ENCODE measurements at places on chromosomes 7 and 10.

- no peak for DNase-seq
Observed at GRCh38 chr7:135775230-135775629, 26.6 kb upstream of the FAM180A start.

DNA sequence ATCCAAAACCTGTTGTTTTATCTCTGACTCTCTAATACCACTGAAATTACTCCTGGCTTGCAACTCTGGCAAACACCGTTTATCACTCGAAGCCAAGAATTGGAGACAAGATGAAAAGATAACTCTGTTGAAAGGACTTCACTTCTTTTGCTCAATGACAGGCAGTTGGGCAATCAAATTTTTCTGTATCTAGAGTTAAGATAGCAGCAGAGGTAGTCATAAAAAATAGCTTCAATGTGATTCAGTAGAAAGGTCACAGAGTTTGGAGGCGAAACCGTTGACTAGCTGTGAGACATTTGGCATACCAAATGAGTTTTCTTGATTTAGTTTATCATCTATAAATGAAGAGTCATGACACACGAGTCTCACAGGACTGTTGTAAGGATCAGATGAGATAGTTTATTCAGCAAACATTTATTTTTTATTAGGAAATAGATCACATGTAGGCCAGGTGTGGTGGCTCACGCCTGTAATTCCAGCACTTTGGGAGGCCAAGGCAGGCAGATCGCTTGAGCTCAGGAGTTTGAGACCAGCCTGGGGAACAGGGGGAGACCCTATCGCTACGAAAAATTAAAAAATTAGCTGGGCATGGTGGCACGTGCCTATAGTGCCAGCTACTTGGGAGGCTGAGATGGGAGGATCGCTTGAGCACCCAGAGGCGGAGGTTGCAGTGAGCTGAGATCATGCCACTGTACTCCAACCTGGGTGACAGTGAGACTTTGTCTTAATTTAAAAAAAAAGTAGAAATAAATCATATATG, 23.6 kb downstream of the AKR1B1 start:
- DNase-seq: no peak

- no peak for DNase-seq
Observed at GRCh38 chr7:69981646-69982045, 383.4 kb downstream of the AUTS2 start.

- DNase-seq: no peak
Observed at GRCh38 chr7:141960687-141961422, 12.7 kb downstream of the TAS2R38 start.

GRCh38 chr7:144255471-144255897, 9.1 kb downstream of the OR2A7 start:
- no peak for DNase-seq

DNA sequence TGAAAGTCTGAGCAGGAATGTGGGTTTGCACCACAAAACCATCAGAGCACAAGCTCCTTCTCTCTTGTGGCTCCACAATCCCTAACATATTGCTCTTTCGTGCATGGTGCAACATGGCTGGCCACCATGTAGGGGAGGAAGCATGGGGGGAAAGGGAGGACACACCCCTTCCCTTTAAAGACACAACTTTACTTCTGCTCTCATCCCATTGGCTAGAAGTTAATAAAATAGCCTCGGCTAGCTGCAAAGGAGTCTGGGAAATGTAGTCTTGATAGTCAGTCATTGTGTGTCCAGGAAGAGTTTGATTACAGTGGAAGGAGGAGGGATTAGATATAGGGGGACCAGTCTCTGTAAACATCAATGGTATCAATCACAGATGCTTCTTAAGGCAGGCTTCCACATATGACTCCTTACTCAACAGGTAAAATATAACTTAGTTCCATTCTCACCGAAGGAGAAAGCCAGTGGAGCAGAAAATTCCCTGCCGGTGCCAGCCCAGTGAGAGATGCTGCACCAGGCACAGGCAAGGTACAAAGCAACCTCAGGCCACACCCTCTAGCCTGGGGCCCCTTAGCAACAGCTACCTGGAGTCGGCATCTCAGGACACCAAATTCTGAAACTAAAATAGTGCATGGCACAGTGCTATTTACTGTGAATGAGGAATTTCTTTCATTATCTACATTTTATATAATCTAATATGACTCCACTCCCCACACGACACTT, 124.7 kb upstream of the CTBP2 start:
- no peak for DNase-seq

- DNase-seq: no peak
Observed at GRCh38 chr10:111161109-111161874, 84.5 kb downstream of the ADRA2A start.

- DNase-seq: no peak
Observed at GRCh38 chr7:134766779-134767519, 12.5 kb upstream of the CALD1 start.

DNA sequence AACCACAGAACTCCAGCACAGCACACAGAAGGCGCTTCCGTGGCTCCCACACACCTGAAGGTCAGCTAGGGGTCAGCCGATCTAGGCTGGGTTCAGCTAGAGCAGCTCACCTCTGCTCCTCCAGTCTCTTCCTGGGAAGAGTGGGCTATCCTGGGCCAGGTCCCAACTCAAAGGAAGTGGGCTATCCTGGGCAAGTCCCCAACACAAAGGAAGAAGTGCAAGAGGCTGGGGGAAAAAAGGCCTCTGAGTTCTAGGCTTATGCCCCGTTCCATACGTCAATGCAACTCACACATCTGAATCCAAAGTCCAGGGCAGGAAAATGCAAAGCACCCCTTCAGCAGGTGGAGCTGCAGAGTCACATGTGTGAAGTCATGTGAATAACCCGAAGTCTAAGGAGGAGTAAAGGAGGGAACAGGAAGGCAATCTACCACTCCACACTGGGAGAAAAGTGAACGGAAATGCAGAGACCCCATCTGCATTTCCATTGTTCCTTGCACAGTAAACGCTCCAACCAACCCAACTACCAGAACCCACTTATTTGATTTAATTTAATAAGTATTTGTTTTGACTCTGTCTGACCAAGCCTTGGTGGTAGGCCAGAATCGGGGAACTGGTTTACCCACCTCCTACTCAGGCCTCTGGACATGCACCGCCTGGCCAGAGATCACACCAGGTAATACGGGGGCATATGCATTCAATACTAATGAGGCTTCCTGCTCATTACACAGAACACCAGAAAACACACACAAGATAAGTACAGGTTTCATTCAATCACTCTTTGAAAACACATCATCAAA, 95.5 kb upstream of the RNF32 start:
- DNase-seq: no peak

- DNase-seq: no peak
Observed at GRCh38 chr10:95395947-95396449, 105.2 kb upstream of the PDLIM1 start.

GRCh38 chr7:115297656-115298055, 375.8 kb downstream of the MDFIC start:
- DNase-seq: no peak

DNA sequence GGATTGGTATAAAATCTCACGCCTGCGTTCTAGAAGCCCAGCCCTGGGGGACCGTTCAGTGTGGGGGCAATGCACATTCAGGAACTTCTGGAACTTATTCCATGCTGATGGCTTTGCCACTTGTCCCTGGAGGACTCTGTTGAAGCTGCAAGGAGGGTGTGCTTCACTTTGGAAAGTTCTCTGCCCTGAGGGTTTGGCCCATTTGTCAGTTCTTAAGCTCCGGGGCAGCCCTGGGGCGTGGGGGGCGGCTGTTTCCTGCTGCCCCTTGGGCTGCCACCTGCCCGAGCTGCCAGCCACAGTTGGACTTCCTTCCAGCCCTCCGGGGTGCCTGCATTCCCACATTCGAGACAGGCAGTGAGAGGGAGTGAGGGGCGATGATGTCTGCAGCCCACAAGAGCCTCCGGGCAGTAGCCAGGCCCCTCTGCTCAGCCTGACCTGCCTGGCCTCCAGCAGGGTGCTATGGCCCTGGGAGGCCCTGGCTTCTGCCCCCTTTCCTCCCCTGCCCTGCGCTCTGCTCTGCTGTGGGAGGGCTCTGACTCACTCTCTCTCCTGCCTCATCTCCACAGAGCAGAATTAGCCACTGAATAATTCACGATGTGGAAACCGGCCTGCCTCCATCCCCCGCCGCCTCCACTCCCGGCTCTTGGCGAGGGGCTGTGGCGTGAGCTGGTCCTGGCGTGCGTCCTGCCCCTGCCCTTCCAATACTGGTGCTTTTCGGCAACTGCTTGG, 1.9 kb downstream of the TTYH3 start:
- DNase-seq: peak; percentile 34

- no peak for DNase-seq
Observed at GRCh38 chr7:95199779-95200558, 124.4 kb downstream of the PON1 start.

DNA sequence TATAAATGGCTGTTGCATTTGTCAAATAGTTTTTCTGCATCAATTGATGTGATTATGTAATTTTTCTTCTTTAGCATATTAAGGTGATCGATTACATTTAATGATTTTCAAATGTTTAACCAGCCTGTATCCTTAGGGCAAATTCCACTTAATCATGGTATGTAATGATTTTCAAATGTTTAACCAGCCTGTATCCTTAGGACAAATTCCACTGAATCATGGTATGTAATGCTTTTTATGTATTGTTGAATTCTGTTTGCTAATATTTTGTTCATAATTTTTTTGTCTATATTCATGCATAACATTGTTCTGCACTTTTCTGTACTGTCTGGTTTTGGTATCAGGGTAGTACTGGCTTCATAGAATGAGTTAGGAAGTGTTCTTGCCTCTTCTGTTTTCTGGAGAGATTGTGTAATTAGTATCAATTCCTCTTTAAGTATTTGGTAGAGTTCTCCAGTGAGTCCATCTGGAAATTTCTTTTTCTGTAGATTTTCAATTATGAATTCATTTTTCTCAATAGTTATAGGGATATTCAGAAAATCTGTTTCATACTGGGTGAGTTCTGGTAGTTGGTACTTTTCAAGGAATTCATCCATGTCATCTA, 393.2 kb upstream of the FOXK1 start:
- no peak for DNase-seq

DNA sequence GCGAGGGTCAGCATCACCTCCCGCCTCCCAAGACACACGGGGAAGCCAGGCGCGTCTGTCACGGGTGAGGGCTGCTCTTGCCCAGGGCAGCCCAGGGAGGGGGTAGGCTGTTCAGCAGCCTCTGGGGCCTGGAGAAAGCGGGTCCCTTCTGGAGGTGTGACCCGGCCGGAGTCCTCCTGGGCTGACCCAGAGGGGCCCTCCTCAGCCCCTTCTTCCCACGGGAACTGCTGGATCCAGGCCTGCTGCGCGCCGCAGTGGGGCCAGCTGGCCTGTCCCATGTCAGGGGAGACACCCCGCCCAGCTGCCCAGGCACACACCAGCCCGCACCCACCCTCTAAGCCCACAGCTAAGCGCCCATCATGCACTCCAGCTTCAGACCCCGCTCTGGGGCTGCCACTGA, 41.8 kb downstream of the INSIG1 start:
- no peak for DNase-seq

GRCh38 chr7:49775065-49775948, 1.9 kb downstream of the VWC2 start:
- no peak for DNase-seq

DNA sequence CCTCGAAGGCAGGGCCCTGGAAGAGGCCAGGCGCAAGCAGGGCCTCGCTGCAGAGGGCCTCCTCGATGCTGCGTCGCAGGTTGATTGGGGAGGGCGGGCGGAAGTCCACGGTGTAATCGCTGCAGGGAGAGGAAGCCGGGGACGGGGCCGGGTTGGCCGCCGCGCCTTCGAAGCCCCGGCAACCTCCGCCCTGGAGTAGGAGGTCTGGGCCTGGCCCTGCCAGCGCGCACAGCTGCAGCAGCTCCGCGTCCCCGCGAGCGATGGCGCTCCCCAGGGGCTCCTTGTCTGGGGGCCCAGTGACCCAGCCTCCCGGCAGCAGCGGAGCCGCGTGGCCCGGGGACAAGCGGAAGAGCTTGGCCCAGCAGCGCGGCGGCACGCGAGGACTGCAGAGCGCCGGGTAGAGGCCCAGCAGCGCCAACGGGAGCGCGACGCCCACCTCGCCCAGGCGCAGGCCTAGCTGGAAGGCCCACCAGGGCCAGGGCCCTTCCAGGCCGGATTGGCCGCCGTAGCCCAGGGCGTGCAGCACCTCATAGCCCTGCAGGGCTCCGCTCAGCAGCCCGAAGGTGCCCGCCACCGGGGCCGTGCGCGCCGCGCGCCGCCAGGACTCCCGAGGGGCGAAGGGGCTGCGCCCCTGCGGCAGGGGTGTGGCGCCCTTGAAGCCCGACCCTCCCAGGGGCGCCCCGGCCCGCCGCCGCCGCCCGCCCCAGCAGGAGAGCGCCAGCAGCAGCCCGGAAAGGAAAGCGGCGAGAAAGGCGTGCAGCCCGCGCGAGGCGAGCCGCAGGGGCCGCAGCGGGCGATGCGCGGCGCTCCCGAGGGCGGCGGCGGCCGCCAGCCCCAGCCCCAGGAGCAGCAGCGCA, 7.8 kb upstream of the RBM28 start:
- DNase-seq: no peak

DNA sequence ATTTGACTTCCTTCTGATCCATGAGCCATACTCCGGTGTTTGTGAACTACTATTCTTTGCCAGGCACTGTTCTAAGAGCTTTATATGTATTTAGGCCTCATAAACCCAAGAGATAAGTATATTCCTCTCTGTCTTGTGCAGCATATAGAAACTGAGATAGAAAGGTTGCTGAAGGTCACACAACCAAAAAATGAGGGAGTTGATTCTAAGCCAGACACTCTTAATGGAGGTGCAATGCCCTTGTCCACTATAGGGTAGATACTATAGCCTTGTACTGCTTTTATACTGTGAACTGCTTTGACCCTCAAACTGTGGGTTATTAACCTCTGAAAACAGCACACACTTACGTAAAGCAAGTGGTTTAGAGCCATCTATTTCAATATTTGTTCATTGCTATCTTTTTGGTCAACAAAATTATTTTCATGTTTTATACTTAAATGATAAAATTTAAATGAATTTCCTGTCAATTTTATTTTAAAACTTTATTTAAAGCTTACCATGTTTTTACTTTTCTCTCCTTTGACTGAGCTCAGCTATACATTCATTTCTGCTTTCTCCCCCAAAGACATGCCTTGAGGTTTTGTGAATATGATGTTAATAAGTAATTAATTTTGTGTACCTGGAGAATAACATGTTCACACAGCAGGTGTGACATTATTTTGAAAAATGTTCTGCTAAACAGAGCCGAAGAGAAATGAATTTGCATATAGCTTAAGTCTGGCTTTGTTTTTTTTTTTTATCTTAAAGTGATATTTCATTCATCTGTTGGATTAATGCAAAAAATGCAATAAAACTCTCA, 687.3 kb downstream of the DNAJB9 start:
- no peak for DNase-seq

DNA sequence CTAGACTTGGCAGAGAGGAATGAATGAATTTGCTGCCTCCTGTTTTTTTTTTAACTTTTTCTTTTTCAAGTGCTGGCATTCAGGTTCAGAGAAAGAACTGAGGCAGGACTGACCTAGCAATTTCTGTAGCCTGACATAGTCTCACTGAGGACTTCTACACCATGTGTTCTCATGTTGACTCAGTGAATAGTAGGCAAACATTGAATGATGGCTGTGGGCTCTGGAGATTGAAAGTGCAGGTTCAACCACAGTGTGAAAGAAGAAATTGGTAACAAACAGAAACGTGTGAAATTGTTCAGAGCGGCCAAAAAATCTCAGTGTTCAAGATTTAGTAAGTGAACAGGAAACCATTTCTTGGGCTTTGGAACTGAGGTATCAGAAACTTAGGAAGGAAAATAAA, 322.4 kb upstream of the GHITM start:
- no peak for DNase-seq
